Right cardiac atrium (tissue), 5 donors: ENCODE measurements at places on chromosomes 6 and 20. TPM values are rescaled to one million over a fixed set of nuclear protein-coding genes. Genes with fewer than 3 reads are reported as not detected.

DNA sequence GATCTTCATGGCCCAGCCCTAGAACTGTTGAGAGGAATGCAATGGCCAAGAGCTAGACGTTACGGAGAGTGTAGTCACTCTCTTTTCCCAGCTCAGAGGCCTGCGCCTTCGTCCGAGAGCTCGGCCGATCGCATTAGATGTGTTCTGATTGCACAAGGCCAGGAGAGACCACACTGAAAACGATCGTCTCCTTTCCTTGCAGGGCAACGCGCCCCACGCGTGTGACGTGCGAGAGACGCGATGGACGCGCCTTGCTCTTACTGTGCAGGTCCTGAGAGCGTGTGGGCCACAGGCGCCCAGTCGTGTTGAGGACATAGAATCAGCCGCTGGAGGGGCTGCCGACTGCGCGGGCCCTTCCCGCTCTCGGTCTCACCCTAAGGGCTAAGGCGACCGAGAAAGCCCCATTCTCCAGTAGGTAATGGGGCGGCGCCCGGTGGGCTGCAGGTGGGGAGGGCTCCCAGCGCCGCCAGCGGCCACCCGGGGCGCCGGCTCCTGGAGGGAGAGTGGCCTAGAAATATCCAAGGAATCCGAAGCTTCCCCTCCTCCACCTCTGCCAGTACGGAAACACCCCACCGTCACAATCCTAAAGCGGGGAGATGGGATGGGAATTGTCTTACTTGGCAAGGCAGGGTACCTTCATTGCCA, 26.9 kb downstream of the TFAP2B start:
- DNase-seq = no peak

MCHR2 gene
- not detected for total RNA-seq

- no peak for DNase-seq
Observed at GRCh38 chr6:46746696-46747095, at the start of gene ANKRD66. Gene ANKRD66 (plus strand): TSS chr6:46746933. CDS start chr6:46751949, 5,016 bp downstream.

GRCh38 chr6:39192736-39193135, 36.5 kb downstream of the KCNK5 start:
- no peak for DNase-seq

GRCh38 chr6:23305325-23305943, 736.1 kb downstream of the HDGFL1 start:
- no peak for DNase-seq

DNA sequence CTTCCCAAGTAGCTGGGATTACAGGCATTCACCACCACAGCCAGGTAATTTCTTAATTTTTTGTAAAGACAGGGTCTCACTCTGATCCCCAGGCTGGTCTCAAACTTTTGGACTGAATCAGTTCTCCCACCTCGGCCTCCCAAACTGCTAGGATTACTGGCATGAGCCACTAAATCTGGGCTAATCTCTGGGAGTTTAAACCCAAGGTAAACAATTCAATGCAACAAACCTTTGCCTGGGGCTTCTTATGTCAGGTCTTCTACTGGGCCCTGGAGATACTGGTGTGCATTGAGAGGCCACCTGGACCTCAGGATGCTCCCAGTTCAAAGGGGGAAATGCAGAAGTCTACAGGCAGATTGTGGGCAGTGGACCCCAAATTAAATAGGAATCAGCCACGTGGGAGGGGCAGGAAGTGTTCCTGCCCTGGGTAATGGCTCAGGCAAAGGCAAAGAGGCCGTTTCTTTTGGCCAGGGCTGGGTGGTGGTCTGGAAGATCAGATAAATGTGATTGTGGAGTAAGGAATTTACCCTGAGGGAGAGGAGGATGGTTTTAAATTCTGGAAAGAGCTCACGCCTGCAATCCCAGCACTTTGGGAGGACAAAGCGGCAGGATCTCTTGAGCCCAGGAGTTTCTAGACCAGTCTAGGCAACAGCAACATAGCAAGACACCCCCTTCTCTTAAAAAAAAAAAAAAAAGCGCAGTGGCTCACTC, 1.3 kb upstream of the MYBL2 start:
- DNase-seq = no peak

GRCh38 chr20:52054123-52054522, 137.5 kb downstream of the ZFP64 start:
- DNase-seq = no peak

DNA sequence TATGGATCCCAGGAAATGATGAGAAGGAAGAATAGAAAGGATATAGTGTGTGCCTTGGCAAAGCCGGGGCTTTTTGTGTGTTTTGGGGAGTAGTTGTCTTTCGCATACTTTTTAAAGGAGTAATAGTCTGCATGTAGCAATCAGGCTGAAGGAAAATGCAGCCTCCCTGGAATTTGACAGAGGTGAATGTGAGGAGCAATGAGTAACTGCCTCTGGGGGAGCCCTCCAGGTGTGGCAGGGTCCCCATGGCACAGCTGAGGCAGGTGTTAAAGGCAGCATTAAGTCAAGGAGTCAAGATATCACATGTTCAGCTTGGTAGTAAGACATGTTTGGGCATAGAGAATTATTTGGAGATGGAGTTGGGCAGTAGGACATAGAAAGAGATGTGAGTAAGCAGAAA, 203.1 kb downstream of the C6orf118 start:
- DNase-seq = no peak

- DNase-seq = peak; percentile 100
Observed at GRCh38 chr20:50415516-50416268, 94.5 kb upstream of the PTPN1 start.
